NCI-H1930 (cell line): ENCODE measurements at places on chromosomes 1 and 21.

DNA sequence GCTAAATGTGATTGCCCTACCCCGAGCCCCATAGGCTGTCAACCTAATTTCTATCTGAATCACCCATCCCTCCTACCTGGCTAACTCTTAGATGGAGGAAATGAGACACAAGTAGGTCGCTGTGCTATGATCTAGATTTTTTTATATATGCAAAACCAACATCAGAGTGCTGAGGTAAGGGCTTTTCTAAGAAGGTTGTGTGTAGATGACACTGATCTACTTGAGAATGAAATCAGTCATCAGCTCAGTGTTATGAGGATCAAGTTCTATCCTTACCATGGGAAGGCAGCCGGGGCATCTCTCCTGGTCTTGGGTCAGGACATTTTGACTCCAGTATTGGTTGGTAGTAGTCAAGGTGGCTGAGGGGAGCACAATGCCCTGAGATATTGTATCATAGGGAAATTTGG lies 23.6 kb downstream of the SLAMF1 start:
- DNase-seq = no peak

DNA sequence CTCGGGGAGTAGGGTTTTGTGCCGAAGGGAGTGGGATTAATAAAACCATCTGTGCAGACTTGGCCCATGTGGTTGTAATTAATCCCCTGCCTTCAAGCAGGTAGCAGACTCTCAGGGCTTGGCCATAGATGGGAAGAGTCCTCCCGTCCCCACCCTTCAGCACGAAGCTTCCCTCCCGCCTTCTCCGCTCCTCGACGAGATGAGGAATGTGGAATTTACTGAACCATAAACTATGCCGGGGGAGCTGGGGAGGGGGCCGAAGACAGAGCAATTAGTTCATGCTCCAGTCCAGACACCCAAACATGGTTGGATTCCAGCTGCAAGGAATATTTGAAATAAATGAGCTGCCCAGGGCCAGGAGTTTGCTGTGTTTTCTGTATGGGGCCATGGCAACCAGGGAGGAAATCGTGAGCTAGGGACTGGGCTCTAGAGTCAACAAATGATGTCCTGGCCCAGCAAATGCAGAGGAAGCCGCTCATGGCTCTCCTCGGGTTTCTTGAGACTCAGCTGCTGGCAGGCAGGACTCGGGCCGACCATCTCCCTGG lies 78.8 kb downstream of the SPSB1 start:
- no peak for DNase-seq

DNA sequence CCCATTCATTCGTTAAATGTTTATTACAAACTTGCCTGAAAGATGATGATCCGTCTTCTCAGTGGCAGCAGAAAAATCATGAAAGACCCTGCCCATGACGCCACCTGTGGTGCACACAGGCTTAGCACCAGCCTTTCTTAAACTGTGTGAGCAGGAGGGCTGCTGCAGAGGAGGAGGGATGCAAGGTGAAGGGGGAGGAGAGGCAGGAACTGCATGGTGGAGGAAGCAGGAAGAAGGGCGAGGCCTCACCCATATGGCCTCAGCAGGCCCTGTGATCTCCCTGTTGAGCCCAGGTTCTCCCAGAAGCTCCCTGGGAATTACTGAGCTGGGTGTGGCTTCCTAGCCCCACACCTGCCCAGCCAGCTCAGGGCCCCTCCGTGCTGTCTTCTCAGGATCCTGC lies 25.0 kb upstream of the RD3 start:
- no peak for DNase-seq

GRCh38 chr1:17017435-17017834 lies 5.7 kb upstream of the ATP13A2 start:
- no peak for DNase-seq

DNA sequence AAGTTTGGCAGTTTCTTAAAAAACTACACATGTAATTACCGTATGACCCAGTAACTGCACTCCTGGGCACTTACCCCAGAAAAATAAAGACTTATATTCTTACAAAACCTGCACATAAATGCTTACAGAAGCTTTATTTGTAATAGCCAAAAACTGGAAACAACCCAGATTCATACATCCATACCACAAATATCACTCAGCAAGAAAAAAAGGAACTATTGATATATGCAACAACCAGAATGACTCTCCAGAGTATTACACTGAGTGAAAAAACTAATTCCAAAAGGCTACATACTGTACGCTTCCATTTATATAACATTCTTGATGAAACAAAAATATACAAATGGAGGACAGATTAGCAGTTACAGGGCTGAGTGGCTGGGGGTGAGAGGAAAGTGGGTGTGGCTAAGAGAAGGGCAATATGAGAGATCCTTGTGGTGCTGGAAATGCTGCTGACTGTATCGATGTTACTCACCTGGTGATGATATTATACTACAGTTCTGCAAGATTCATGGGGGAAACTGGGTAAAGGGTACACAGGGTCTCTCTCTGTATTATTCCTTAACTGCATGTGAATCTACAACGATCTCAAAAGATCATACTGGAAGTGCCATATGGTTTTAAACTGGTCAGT lies 96.0 kb upstream of the GNG4 start:
- no peak for DNase-seq

DNA sequence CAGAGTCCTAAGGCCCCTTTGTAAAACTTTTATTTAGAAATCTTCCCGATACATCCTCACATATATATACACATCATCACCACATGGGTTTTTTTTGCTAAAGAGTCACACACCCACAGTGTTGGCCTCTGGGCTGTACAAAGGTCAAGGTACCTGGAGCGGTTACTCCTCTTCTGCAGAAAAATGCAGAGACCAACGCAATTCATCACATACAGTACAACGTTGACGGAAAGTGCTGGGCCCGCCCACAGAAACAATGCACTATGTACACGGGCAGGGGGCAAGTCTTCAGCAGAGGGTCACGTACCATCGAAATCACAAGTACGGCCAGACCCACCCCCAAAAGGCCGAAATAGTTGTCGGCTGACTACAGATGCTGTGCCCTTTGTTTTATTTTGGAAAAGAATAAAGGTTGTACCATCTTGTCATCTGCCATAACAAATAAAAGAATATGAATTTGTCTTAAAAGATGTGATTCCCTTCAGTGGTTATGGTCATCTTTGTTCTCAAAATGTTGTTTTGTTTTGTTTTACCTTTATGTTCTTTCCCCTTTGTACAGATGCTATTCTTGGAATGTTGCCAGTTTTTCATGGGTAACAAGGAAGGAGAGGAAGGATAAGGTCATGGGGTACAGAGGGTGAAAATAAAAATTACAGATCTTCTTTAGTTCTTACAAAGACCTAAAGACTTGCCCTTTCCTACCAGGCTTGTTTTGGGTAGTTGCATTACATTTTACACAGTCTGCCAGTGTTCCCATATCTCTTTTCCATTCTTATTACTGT lies 15.6 kb downstream of the TAL1 start:
- DNase-seq = no peak

- peak; percentile 47 for DNase-seq
Observed at GRCh38 chr1:147273409-147274336, 31.2 kb downstream of the CHD1L start.

- DNase-seq = no peak
Observed at GRCh38 chr1:210617293-210617692, 288.6 kb downstream of the HHAT start.

DNA sequence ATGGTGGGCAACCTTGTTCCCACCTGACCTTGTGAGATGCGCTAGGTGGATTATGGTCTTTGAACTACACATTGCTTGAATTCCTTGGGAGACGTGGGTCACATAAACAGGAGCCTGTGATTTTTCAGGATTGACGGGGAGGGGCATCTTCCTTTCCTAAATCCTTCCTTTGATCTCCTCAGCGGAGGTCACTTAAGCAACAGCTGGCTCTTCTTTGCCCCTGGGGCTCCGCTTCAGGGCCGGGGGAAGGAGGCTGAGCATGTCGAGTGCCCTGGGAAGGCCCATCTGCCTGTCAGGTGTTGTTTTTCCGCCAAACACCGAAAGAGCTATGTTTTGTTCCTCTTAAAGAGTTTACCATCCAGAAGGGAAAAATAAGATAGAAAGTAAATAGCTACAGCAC lies 40.6 kb downstream of the KIF26B start:
- no peak for DNase-seq

DNA sequence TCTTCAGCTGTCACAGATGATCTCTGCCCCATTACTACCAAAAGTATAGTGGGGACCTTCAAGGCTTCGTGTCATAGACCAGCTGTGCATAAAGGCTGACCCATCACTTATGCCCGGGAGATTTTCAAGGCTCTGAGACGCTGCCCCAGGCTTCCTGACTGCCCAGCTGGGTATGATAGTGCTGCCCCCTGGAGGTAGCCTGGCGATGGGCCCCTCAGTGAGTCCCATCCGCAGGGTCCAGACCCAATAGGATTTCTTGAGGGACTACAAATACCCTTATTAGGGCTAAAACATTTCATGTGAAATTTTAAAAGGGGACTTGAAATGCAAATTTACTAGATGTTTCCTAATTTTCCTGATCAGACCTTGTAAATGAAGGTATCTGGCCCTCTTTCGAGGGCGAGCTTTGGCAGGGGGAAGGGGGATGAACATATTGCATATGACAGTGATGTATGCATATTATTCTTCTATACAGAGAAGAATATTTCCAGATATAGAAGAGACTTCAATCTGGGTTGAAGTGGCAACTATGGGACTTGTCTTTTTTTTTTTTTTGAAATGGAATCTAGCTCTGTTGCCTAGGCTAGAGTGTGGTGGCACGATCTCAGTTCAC lies 11.7 kb upstream of the FCMR start:
- no peak for DNase-seq

- DNase-seq = no peak
Observed at GRCh38 chr1:193471981-193472380, 285.6 kb upstream of the B3GALT2 start.

GRCh38 chr21:35614396-35614921 lies 445.9 kb downstream of the SETD4 start:
- DNase-seq = no peak

DNA sequence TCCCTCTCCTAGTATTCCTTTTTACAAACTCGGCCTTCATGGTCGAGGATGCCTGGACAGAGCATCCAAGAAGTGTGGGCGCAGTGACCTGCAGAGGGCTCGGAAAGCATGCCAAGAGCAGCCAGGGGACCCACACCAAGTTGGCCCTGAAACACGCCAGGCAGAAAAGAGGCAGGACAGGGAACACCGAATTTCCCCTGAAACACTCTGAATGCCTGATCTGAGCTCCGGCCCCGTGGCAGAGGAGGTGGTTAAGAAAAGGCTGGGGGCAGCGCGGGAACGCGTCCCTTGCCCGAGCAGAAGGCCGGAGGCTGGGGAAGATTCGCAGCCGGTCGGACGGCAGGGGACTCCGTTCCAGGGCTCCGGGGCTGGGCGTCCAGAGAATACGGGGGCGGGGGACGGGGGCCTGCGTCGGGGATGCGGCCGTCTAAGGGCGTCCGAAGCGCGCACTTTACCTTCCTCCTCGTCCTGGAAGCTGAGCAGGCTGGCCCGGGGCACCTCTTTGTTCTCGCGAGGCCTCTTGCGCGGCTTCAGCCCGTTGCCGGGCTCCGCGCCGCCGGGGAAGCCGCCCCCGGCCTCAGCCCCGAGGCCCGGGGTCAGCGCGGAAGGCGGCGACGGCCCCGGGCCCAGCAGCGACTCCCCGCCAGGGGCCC lies 558 bp downstream of the PAXBP1 start:
- DNase-seq = no peak

DNA sequence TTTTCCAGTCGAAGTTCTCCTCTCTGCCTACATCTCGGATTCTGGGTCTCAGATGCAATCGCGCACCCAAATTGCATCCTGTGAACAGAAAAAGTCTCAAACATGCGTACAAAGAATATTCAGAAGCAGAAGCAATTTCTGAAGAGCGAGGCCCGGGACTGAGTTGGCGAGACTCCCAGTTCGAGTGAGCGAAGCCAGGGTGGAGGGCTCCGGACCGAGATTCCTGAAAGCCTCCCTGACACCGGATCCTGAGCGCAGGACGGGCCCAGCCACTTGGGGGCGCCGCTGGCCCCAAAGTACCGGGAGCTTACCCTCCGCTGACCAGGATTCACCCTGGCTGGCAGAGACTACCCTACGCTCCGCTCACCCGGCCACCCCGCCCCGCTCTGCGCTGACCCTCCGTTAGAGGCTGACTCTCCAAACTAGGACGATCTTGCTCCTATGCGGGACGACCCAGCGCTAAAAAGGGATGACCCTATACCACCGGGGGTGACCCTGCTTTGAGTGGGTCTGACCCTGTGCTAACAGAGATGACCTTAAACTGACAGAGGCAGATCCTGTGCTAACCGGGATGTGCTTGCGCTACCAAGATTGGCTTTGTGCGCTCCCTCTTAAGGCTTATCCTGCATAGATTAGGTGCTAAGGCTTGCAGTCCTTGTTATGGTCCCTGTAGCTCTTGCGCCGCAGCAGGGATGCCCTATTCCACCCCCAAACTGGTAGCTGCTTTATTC lies 12.1 kb downstream of the FOXD2 start:
- no peak for DNase-seq

- no peak for DNase-seq
Observed at GRCh38 chr1:174841747-174842146, 158.0 kb upstream of the CACYBP start.

- no peak for DNase-seq
Observed at GRCh38 chr21:36247316-36248010, 72.5 kb upstream of the MORC3 start.

DNA sequence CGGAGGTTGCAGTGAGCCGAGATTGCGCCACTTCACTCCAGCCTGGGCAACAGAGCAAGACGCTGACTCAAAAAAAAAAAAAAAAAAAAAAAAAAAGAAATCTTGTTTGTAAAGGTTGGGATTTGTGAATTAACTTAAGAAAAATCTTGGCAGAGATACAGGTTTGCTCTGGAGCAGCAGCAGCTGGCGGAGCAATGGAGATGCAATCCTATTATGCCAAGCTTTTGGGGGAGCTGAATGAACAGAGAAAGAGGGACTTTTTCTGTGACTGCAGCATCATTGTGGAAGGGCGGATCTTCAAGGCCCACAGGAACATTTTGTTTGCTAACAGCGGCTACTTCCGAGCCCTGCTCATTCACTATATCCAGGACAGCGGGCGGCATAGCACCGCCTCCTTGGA lies 5.6 kb downstream of the ZBTB8B start:
- no peak for DNase-seq

DNA sequence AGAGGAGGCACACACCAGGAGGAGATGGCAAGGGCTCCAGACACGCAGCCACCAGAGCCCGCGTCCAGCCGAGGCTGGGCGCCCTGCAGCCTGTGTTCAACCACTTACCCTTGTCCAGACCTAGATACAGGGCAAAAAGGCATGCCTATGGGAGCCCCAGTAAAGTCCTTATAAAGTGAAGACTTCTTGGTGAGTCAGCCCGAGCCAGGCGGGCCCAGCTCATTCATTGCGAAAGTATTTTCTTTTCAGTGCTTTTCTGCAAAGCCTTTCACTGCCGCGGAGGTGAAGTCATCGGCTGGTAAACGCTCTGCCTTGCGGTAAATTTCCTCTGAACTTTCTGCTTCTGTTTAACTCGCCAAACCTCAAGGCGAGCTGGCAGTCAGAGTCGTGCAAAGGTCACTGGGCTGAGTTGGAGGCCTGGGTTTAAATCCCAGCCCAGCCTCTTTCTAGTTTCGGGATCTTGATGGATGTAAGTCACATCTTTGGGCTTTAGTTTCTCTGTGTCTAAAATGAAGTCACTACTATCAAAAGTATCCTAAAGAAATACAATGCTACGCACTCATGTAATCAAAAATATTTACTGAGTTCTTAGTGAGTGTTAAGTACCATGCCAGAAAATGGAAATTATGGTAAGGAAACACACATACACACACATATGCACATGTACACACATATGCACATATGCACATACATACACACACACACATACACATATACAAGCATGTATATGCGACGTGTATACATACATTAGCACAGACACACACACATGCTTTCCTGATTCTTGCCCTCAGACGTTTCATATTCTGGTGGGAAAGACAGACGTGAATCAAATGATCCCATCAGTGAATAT lies 54.7 kb upstream of the IFFO2 start:
- no peak for DNase-seq
